Activated CD8-positive, alpha-beta memory T cell treated with anti-CD3 and anti-CD28 coated beads for 1 hour (primary cell): ENCODE measurements at places on chromosomes 4 and X.

DNA sequence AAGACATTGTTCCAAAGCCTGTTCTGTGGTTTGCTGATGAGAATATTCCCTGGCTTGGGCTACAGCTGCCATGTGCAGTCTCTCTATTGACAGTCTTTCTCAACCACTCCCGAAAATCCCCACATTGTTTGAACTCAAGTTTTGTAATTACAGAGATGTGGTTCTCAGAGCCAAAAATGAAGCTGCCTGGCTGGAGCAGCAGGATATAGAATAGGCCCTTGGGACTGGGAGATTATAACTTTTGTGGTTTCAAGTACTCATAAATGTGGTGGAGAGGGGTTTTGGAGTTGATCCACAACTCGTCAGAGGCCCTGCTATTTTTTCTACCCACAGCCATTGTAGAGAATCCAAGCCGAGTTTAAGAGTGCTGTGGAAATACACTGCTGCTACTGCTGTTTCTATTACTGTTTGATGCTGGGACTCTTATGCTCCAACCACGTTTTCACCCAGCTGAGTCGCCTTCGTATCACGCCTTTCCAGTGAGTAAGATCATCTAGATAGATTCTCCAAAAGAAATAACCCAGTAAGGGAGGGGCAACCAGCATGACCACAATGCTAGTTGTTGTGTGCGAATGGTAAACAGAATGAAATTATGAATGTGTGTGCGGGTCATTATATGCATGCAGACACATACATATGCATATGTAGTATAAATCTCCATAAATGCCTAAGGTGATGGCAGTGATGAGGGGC, 57.1 kb upstream of the ATXN3L start:
- DNase-seq, result no peak

GRCh38 chr4:53508446-53508845, 82.8 kb downstream of the LNX1 start:
- DNase-seq, result no peak

GRCh38 chr4:67549123-67549522, 3.8 kb upstream of the CENPC start:
- DNase-seq, result no peak

DNA sequence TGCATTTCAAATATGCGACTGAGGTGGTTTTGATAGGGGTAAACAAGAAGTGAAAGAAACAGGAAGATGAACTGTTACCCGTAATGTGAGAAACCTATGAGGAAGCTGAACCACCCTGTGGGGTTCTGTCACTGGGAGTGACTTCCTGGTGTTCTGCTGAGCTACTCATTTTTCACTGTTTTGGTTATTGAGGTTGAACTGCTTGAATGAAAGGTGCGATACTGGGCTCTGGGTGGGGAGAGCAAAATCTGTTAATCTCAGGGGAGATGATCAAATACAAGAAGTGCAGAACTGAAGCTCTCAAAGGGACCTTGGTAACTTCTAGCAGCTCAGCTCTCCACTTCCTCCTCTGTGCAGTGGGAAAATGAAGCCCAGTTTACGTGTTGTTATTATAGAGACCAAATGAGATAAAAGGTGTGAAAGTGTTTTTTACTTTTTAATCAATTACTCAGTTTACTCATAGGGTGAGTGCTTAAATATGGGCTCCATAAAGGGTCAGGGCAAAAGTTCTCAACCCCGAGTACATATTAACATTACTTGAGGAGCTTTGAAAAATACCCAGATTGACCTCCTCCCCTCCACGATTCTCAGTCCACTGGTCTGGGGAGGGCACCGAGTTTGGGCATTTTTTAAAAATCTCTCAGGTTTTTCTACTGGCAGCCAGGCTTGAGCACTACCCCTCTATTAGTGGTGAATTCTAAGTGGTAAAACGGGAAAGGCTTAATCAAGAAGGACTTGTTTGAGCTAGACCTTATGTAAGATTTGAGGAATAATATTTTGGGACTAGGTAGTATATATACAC, 66.7 kb downstream of the COQ2 start:
- no peak for DNase-seq

DNA sequence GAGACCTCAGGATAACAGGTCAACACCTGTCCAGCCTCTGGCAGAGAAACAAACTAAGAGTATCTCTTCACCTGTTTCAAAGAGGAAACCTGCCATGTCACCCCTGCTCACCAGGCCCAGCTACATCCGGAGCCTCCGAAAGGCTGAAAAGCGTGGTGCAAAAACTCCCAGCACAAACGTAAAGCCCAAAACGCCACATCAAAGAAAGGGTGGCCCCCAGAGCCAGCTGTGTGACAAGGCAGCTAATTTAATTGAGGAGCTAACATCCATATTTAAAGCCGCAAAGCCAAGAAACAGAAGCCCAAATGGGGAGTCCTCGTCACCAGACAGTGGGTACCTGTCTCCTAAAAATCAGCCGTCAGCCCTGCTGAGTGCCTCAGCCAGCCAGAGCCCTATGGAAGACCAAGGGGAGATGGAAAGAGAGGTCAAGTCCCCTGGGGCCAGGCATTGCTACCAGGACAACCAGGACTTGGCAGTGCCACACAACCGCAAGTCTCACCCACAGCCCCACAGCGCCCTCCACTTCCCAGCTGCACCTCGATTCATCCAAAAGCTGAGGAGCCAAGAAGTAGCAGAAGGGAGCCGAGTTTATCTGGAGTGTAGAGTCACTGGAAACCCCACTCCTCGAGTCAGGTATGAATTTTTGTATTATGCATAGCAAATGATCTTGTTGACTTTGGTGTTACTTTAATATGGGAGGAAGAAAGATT, 15.1 kb downstream of the PALLD start:
- DNase-seq, result peak; percentile 39

DNA sequence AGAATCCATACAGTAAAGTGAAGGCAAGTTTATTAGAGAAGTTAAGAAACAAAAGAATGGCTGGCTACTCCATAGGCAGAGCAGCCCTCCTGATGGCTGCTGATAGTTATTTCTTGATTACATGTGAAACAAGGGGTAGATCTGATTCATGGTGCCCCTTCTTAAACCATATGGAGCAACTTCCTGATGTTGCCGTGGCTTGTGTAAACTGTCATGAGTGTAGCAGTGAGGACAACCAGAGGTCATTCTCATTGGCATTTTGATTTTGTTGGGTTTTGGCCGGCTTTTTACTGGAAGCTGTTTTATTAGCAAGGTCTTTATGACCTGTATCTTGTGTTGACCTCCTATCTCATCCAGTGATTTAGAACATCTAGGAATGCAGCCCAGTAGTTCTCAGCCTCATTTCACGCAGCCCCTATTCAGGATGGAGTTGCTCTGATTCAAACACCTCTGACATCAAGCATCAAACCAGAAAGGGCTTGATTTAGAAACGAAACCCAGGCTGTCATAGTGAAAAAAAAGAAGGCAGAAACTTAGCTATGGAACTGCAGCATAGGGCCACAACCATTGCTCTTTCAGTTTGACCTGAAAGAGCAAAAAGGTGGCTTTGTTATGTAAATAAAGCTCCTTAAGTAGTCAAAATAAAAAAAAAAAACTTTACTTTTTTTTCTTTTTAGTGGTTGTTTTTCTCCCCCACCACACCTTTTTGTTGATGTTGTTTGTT, 37.8 kb downstream of the SPCS3 start:
- no peak for DNase-seq

DNA sequence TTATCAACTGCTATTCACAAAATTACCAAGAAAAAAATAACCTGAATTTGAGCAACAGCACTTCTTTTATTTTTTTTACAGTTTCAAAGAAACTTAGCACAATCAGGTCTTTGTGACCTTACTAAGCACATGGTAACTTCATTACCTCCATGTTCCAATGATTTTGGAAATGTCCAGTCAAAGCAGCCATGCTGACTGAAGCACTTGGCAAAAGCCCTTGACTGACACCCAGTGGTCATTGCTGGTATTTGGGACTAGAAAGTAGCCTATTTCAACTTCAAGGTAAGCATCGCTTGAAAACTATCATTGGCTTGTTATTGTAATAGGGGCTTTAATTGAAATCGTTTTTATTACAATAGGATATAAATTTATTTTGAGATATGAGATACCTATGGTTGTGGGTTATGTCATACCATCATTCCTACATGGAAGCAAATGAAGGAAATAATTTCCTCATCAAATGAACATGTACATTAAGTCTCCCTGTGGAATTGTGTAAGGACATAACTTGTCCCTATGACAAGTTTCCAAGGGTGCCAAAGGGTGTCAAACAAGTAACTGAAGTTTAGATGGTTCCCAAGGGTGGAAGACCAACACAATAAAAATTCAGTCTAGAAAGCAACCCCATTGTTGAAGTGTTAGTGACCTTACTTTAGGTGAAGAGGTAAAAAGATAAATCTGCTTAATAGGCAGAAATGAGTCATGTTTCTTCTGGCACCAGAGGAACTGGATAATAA, 15.2 kb upstream of the ANXA10 start:
- DNase-seq, result no peak

- no peak for DNase-seq
These were observed 101.8 kb downstream of the ANXA5 start for GRCh38 chr4:121594796-121595526.

GRCh38 chrX:109472939-109473735, 8.7 kb downstream of the GUCY2F start:
- DNase-seq, result no peak

- no peak for DNase-seq
These were observed 171.7 kb downstream of the ADAMTS3 start for GRCh38 chr4:72397314-72397713.

GRCh38 chr4:4675051-4675581, 133.3 kb upstream of the STX18 start:
- no peak for DNase-seq

GRCh38 chrX:153902385-153902784, 2.1 kb upstream of the AVPR2 start:
- DNase-seq, result no peak

- no peak for DNase-seq
These were observed 5.8 kb downstream of the CPE start for GRCh38 chr4:165384598-165384997.

DNA sequence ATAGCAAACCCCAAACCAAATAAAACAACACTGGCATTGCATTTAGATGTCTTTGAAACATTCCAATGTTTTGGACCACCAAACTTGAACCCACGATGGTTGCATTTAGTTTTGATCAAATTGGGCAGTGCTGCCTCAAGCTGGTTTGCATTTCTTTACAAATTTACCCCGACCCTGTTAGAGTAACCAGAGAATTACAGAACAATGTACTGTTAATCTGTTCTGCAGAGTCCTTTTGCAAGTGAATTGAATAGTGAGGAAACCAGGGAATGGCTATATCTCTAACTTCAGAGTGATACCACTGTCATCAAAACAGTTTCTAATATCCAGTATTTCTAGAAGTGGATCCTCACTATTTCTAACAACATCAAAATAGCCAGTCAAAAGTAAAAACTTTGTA, 49.5 kb upstream of the GYPA start:
- no peak for DNase-seq

DNA sequence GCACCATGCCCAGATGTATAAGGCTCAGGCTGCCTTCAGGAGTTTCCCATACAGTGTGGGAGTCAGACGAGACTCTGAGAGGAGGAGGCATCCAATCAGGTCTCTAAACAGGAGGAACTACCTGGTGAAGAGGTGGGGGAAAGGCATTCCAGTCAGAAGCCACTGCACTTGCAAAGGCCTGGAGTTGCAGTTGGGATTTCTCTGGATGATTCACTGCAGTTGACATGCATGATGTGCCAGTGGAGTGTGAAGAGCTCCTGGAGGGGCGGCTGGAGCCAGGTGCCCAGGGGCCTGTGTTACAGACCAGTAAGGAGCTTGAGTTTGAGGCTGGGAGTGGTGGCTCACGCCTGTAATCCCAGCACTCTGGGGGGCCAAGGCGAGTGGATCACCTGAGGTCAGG, 339.1 kb downstream of the ARHGAP10 start:
- no peak for DNase-seq

GRCh38 chrX:120568035-120568434, 7.3 kb upstream of the CUL4B start:
- DNase-seq, result no peak

GRCh38 chrX:111847491-111848133, 28.4 kb upstream of the TRPC5OS start:
- no peak for DNase-seq

GRCh38 chrX:24395775-24396174, 35.3 kb downstream of the SUPT20HL1 start:
- DNase-seq, result peak; percentile 9

DNA sequence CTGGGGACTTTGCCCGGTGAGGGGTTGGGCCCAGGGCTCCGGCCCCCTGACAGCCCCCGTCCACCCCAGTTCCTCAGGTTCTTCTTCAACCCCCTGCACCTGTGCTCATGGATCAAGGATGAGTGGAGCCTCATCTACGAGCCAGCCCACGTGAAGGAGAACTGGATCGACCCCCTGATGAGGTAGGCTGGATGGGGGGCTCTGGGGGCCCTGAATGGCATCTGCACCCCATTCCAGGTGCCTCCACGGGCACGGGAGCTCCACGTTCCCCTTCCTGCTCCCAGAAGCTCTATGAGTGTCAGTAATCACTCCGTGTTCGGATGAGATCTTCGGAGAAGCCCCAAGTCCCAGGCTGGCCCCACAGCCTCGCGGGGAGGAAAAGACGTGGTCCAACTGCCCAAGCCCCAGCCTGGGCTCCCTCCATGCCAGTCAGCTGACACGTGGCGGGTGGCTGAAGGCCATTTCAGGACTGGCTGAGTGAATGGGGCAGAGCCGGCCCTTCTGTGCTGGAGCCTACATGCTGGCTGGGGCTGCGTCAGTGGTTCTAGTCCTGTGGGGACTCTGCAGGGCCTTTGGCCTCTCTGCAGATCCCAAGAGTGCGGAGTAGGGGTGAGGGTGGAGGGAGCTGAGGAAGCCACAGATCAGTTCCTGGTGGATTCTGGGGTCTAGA, 24.4 kb downstream of the CFAP99 start:
- DNase-seq, result no peak

- DNase-seq, result no peak
These were observed 121.6 kb downstream of the SLC4A4 start for GRCh38 chr4:71460371-71460770.

- DNase-seq, result no peak
These were observed 5.8 kb upstream of the CDKN2AIP start for GRCh38 chr4:183438458-183439113.

- no peak for DNase-seq
These were observed 78.4 kb downstream of the TMEM164 start for GRCh38 chrX:110081320-110081719.

- DNase-seq, result no peak
These were observed 66.1 kb downstream of the DNAAF6 start for GRCh38 chrX:107272431-107272921.

- DNase-seq, result no peak
These were observed 29.1 kb downstream of the CEP135 start for GRCh38 chr4:55977811-55978210.

- no peak for DNase-seq
These were observed 155.7 kb upstream of the JADE1 start for GRCh38 chr4:128653527-128654444.

DNA sequence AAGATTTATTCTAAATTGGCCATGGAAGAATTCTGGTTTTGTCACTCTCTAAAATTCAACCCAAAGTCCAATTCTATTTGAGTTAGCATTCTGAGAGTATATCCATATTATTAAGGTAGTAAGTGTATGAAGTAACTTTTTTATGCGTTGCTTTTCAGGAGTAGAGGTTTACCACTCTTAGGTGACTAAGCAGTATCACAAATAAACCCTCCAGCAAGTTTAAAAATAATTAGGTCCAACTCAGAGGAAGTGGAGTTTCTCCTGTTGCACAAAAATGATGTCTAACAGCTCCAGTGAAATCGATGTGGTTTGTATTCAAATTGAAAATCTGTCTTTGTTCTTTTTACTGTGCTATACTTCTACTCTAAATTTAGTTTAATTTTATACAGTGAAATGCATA, 6.6 kb downstream of the SCML1 start:
- DNase-seq, result no peak
